ENCODE measurements at places on chromosomes 7 and 10. TPM values are rescaled to one million over a fixed set of nuclear protein-coding genes. Genes with fewer than 3 reads are reported as not detected.

Gene HOXA13
- total RNA-seq, result not detected

Gene ZWINT
- total RNA-seq, result 10.2 TPM

Gene TMEM236
- 0.43 TPM for total RNA-seq

Gene EIF3B
- 143 TPM for total RNA-seq
